Suprapubic skin (tissue), 4 donors: ENCODE measurements at places on chromosomes 1 and 21.

DNA sequence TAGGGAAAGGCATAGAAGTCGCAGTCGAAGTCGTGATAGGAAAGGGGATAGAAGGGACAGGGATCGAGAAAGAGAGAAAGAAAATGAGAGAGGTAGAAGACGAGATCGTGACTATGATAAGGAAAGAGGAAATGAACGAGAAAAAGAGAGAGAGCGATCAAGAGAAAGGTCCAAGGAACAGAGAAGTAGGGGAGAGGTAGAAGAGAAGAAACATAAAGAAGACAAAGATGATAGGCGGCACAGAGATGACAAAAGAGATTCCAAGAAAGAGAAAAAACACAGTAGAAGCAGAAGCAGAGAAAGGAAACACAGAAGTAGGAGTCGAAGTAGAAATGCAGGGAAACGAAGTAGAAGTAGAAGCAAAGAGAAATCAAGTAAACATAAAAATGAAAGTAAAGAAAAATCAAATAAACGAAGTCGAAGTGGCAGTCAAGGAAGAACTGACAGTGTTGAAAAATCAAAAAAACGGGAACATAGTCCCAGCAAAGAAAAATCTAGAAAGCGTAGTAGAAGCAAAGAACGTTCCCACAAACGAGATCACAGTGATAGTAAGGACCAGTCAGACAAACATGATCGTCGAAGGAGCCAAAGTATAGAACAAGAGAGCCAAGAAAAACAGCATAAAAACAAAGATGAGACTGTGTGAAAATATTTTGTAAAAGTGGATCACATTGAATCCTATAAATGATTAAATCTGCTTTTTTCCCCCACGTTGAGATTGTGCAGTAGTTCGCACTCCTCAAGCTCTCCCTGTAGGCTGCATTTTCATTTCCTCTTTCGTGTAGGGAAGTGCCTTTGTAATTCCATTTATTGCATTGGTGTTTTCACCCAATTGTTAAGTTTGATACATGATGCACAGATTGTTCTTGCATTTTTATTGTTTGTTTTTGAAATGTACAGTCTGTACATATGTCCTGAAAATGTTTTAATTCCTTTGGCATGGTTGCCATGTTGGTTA is 7.5 kb downstream of the PRPF38B start:
- peaks cover 53% of the 10 kb centered on the region for H3K36me3 ChIP-seq
- no peak overlapping the region for H3K4me3 ChIP-seq
- DNase-seq: no peak
- peaks cover 14% of the 10 kb centered on the region for H3K4me1 ChIP-seq
- H3K27ac ChIP-seq: no peak overlapping the region

GRCh38 chr1:14735841-14736240 is 137.4 kb downstream of the KAZN start:
- no peak overlapping the region for H3K27ac ChIP-seq
- no peak for DNase-seq
- H3K4me1 ChIP-seq: peaks cover 38% of the 10 kb centered on the region
- H3K4me3 ChIP-seq: no peak overlapping the region
- H3K27me3 ChIP-seq: peaks cover 5% of the 10 kb centered on the region

DNA sequence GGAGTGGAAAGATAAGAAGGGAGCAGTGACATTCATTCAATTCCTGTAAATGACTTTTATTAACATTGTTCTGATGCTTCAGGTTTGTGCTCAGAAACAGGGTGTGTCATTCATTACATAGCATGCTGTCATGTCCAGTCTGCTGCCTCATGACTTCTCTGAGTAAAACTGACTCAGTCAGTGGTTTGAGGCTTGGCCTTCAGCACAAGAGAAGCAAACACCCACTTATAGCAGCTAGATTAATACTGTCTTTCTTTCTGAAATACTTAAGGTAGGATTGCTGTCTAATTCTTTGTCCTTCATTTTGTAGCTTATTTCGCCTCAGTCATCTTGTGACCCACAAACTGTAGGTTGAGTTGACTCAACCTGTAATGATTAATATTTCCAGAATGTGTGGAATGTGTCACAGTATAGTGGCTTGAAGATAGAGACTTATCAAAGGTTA is 32.9 kb downstream of the RASAL2 start:
- no peak for DNase-seq
- H3K4me1 ChIP-seq: peaks cover 20% of the 10 kb centered on the region
- H3K4me3 ChIP-seq: no peak overlapping the region
- H3K36me3 ChIP-seq: no peaks in the 10 kb centered on the region

GRCh38 chr21:24781146-24781545 is 826.1 kb downstream of the MRPL39 start:
- DNase-seq: no peak
- H3K4me1 ChIP-seq: no peaks in the 10 kb centered on the region

GRCh38 chr1:118900643-118901440 is 87.3 kb downstream of the TBX15 start:
- H3K4me3 ChIP-seq: no peak overlapping the region
- no peaks in the 10 kb centered on the region for H3K4me1 ChIP-seq
- DNase-seq: no peak
- H3K36me3 ChIP-seq: peaks cover 4% of the 10 kb centered on the region

DNA sequence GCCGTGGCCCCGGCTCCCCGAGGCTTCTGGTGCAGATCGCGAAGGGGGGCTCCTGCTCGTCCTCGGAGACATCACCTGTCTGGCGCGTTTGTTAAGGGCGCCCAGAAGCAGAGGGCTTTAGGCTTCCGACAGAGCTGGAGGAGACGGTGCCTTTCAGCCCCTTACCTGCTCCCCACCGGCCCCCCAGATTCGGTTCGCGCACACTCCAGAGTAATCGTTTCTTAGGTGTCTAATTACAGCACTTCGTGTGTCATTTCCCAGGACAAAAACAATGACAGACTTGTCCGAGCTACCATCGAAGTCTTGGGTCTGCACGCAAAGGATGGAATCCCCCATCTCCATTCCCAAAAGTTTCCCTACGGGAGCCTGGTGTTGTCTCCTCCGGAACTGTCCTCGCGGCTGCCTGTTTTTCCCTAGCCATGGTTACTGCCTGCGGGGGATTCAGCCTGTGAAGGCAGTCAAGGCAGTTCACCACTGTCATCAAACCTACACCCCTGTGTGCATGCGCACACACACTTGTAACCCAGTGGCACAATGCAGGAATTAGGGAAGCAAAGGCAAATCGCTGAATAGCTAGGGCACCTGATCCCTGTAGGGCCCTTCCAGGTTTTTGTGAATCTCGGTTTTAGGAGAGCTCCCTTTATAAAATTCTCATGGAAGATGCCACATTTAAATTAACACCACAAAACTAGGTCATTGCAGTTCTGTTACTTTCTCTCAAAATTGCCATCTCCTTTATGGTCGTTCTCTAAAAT is 738 bp upstream of the CDC42BPA start:
- H3K27ac ChIP-seq: peak overlapping the region; percentile 92
- DNase-seq: peak; percentile 76
- H3K4me1 ChIP-seq: peaks cover 22% of the 10 kb centered on the region
- H3K27me3 ChIP-seq: no peaks in the 10 kb centered on the region
- H3K4me3 ChIP-seq: peak overlapping the region; percentile 96

DNA sequence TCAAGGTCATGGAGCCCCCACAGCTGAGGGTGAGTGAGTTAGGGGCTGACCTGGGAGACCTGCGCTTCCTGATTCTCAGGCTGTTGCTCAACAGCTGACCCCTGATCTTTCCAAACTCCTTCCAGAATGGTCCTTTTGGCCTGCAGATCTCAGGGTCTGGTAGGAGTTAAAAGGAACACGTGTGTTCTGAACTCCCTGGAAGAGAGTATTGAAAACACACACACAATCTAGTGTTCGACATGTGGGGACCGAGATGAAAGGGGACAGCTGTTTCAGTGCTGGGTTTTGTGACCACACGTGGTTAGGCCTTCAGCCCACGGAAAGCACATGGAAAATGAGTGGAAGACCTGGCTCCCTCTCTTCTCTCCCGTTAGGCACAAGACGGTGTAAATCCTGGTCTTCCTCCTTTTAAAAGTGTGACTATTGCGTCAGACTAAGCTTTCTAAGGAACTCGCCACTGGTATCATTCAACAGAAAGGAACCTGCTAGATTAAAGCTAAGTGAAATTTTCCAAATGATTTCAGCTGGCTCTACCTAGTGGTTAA is 49.6 kb downstream of the RUNX1 start:
- H3K36me3 ChIP-seq: no peaks in the 10 kb centered on the region
- peak overlapping the region; percentile 29 for H3K27ac ChIP-seq
- peaks cover 25% of the 10 kb centered on the region for H3K4me1 ChIP-seq
- DNase-seq: no peak
- H3K4me3 ChIP-seq: no peak overlapping the region

DNA sequence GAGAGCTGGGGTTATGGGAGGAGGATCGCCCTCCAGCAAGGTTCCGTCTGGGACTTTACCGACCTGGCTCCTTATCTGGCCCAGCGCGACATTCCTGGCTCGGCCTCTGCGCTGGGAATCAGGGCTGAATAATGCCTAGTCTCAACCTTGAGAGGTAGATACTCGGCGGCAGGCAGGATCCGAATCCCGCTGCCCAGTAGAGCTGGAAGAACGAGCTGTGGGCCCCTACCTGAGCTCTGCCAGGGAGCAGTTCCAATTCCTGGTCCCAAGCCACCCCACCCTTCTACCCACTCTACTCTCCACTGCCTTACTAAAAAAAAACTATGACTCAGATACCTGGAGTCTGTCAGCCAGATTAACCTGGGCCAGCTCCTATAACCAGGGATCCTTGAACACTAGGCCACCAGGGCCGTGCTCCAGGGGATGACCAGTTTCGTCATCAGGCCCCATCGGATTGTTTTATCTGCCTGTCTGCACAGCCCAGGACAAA is 53.6 kb downstream of the RHBG start:
- peaks cover 26% of the 10 kb centered on the region for H3K4me1 ChIP-seq
- H3K27me3 ChIP-seq: peaks cover 83% of the 10 kb centered on the region
- no peak overlapping the region for H3K4me3 ChIP-seq
- no peak for DNase-seq

DNA sequence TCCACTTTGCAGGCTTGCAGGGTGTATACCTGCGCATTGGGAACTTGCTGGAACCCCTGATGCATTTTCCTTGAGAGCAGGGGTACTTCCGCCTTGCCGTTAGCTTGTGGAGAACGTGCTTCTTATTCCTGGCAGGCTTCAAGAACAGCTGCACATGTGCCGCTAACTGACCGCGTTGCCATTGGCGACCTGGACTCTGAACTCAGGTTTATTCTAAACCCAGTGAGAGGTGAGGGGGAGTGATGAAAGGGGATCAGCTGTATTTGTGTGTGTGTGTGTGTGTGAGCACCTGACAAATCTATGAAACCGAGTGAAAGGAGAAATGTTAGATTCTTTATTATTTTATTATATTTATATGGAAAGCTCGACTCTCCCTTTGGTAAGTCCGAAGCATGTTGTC is 128.6 kb downstream of the HUNK start:
- no peaks in the 10 kb centered on the region for H3K4me1 ChIP-seq
- DNase-seq: no peak
- no peaks in the 10 kb centered on the region for H3K27me3 ChIP-seq
- no peak overlapping the region for H3K27ac ChIP-seq

GRCh38 chr1:170856455-170856854 is 78.9 kb upstream of the MROH9 start:
- H3K4me1 ChIP-seq: no peaks in the 10 kb centered on the region
- no peaks in the 10 kb centered on the region for H3K36me3 ChIP-seq
- no peaks in the 10 kb centered on the region for H3K27me3 ChIP-seq
- no peak overlapping the region for H3K27ac ChIP-seq
- no peak for DNase-seq

DNA sequence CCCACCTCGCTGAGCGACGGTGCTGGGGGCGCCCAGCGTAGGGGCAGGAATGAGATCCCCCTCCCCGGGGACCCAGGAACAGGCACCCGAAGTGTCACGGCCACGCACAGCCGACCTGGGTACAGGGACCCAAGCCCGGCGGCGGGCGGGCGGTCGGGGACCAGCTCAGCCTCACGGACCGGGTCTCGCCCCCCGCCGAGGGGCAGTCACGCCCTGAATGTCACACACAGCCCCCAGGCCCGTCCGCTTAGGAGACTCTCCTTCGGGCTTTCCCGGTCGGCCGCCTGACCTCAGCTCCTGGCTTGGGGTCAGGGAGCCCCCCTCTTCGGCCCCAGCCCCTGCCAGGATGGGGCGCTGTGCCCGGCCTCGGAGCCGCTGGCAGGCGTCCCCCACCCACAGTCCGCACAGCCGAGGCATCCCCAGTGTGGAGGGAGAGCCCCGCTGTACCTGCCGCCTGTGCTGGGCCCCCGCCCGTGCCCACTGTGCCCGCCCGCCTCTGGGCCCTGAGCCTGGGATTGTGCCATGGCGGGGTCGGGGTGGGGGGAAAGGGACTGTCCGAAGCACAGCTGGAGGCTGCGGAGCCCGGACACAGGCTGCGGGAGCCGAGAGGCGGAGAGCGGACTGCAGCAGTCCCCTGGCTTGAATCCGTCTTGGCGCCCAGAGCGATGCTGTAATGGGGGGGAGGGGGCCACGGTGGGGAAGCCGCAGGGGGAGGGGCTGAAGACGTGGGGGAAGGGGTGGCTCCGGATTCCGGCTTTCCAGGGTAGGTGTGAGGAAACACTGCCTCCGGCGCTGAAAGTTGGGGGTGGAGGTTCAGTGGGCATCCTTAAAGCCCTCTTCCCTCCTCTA is 627 bp upstream of the DLGAP3 start:
- H3K4me1 ChIP-seq: peaks cover 20% of the 10 kb centered on the region
- no peaks in the 10 kb centered on the region for H3K36me3 ChIP-seq
- peak overlapping the region; percentile 55 for H3K4me3 ChIP-seq
- H3K27ac ChIP-seq: no peak overlapping the region
- peaks cover 64% of the 10 kb centered on the region for H3K27me3 ChIP-seq

- no peak overlapping the region for H3K4me3 ChIP-seq
Observed at GRCh38 chr1:246471688-246472087, 35.4 kb downstream of the SMYD3 start.

GRCh38 chr1:22057861-22058260 is 5.4 kb downstream of the CDC42 start:
- peaks cover 13% of the 10 kb centered on the region for H3K36me3 ChIP-seq
- no peak overlapping the region for H3K4me3 ChIP-seq
- H3K4me1 ChIP-seq: peaks cover 82% of the 10 kb centered on the region
- no peak overlapping the region for H3K27ac ChIP-seq
- no peak for DNase-seq
- no peaks in the 10 kb centered on the region for H3K27me3 ChIP-seq

- peaks cover 17% of the 10 kb centered on the region for H3K36me3 ChIP-seq
- H3K27me3 ChIP-seq: no peaks in the 10 kb centered on the region
- no peak overlapping the region for H3K4me3 ChIP-seq
- H3K27ac ChIP-seq: no peak overlapping the region
- H3K4me1 ChIP-seq: no peaks in the 10 kb centered on the region
Observed at GRCh38 chr21:42299324-42300044, 15.7 kb downstream of the TFF3 start.

GRCh38 chr1:167601442-167602383 is 28.3 kb upstream of the RCSD1 start:
- H3K4me1 ChIP-seq: peaks cover 18% of the 10 kb centered on the region
- peak; percentile 65 for DNase-seq
- no peaks in the 10 kb centered on the region for H3K27me3 ChIP-seq

GRCh38 chr1:114702737-114703136 is 7.4 kb upstream of the AMPD1 start:
- H3K27me3 ChIP-seq: no peaks in the 10 kb centered on the region
- H3K4me3 ChIP-seq: no peak overlapping the region
- H3K4me1 ChIP-seq: peaks cover 3% of the 10 kb centered on the region
- no peak overlapping the region for H3K27ac ChIP-seq
- DNase-seq: no peak
- peaks cover 29% of the 10 kb centered on the region for H3K36me3 ChIP-seq
